ENCODE measurements at places on chromosomes 5 and 9. TPM values are rescaled to one million over a fixed set of nuclear protein-coding genes. Genes with fewer than 3 reads are reported as not detected.

Gene TNC
- total RNA-seq: 92.5 TPM

Gene SLC6A3
- total RNA-seq: 4.6 TPM

Gene CNTNAP3
- 8.3 TPM for total RNA-seq

Gene FBP2
- total RNA-seq: 2.0 TPM

Gene LCN12
- total RNA-seq: 13.7 TPM
